ENCODE measurements at places on chromosomes 11 and 22.
A peak's percentile ranks its signal among the peaks of the same experiment; 100 is the strongest.

GRCh38 chr11:94802501-94802900, 34.3 kb downstream of the AMOTL1 start:
- DNase-seq: peak; percentile 23

GRCh38 chr22:33757802-33758483, 162.3 kb downstream of the LARGE1 start:
- no peak for DNase-seq

DNA sequence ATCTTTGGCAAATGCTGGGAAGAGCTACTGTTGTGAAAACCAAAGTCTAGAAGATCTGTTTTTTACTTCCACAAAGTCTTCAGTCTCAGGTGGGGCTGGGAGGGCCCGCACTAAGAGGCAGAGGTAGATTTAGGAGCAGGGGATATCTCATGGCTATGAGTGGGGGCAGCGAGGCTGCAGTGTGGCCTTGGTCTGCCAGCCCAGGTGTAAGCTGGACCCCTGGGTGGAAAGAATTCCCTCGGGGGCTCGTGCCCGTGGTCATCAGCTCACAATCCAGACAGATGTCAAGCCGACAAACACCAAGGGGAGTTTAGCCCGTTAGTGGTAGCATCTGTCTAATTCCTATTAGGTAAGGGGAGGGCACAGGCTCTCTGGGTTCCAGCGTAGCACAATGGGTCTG, 9.0 kb downstream of the PKNOX2 start:
- no peak for DNase-seq

- no peak for DNase-seq
These were observed 532 bp downstream of the BET1L start for GRCh38 chr11:206526-207207.

- DNase-seq: no peak
These were observed 5.6 kb upstream of the TMA7B start for GRCh38 chr22:39954584-39955055.

DNA sequence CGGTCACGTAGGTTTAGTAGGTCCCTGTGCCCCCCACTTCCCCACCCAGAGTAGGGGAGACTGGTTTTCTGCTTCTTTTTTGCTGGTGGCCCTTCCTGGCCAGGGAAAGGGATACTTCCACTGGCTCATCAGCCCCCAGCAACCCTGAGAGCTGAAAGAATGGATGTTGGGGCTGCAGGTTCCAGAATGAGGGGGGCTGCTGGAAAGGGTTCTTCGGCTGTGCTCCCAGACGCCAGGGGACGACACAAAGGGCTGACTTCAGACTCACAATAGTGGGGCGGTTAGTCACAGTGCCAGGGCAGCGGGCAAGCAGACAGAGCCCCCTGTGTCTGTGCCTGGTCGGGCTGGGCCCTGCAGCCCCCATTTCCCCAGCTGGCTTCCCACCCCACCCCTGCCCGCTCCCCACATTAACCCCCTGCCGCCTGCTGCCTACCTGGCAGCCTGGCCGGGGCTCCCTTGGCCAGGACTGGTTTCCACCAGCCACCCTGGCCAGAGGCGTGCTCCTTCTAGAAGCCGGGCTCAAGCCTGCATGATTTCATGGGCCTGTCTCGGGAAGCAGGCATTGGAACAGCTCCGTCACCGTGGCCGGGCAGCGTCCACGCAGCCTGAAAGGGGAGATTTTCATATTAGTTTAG, 79.1 kb upstream of the WNT7B start:
- DNase-seq: peak; percentile 95

DNA sequence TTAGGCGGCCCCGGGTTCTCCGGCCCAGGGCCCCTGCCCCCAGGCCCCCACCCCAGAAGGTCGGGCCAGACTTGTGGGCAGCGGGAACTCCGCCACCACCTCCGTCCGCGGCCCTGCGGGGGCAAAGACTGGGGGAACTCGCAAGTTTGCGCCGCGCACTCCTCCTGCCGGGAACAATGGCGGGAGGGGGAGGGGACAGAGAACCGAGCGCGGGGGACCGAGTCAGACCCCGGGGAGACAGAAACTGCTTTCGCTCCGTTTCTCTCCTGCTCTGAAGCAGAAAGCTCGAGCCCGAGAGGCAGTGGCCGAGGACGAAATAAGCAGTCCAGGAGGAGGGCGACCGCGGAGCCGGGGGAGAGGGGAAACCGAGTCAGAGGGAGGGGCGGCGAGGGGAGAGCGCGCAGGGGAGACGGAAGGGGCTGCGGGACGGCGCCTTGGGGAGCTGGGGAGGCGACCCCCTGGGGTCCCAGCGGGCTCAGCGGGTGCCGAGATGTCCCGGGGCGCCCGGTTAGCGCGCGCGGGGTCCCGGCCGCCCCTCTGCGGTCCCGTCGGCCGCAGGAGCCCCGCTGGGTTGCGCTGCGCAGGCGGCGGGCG, 555 bp downstream of the TP53I11 start:
- DNase-seq: peak; percentile 40

GRCh38 chr11:132361011-132361550, 990.7 kb downstream of the NTM start:
- no peak for DNase-seq

- no peak for DNase-seq
These were observed 435.3 kb downstream of the NELL1 start for GRCh38 chr11:21104641-21105040.

- peak; percentile 60 for DNase-seq
These were observed at the start of gene ZNF70 for GRCh38 chr22:23750714-23751440. ZNF70 (minus strand) TSS chr22:23751112; CDS start chr22:23745140, 5,972 bp downstream.
